Activated CD8-positive, alpha-beta memory T cell treated with anti-CD3 and anti-CD28 coated beads for 4 hours (primary cell): ENCODE measurements at places on chromosomes 13 and 19.

GRCh38 chr19:54107876-54108490 is 5.3 kb downstream of the NDUFA3 start:
- DNase-seq = no peak

DNA sequence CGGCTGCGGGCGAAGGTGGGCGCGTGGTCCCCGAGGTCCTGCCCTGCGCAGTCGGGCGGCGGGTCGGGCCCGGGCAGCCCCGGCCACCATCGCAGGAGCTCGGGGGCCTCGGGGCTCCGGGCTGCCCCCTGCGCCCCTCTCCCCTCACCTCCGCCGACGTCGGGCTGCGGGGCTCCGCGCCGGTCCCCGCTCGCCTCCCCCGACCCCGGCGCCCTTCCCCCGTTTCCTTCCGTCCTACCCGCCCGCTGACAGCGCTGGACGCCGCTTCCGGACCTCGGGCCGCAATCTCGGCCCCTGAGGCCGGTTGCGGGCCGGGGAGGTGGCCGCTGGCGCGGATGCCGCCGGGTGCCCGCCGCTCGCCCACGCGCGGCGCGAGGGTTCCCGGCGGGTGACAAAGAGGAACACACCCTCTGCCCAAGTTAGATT is 720 bp downstream of the FARP1 start:
- DNase-seq = no peak

GRCh38 chr13:29758531-29759114 is 91.8 kb downstream of the UBL3 start:
- DNase-seq = peak; percentile 19

GRCh38 chr19:38182536-38183210 is 41.3 kb downstream of the DPF1 start:
- no peak for DNase-seq

DNA sequence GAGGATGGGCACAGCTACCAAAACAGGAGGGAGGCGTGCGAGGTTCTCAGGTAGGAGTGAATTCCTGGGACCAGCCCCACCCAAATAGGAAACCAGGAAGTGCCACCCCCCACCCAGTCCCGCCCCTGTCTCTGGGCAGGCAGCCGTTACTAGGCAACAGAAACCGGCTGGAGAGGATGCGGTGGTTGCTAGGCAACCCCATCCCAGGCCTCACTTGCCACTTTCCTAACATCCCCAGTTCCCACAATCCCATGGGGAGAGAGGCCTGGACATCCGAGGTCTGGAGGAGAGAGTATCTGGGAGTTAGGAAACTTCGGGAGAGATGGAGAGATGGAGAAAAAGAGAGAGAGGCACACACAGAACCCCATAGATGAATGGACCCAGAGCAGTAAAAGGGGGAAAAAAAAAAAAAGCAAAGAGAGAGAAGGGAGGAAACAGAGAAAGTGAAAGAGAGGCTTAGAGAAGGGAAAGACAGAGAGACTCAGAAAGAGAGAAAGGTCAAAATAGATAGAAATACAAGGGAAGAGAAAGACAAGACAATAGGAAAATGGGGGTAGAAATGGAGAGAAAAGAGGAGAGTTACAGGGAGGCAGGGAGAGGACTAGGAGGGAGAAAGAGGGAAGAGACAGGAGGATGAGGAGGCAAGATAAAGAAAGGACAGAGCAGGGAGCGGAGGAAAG is 3.8 kb downstream of the GRIK5 start:
- no peak for DNase-seq

DNA sequence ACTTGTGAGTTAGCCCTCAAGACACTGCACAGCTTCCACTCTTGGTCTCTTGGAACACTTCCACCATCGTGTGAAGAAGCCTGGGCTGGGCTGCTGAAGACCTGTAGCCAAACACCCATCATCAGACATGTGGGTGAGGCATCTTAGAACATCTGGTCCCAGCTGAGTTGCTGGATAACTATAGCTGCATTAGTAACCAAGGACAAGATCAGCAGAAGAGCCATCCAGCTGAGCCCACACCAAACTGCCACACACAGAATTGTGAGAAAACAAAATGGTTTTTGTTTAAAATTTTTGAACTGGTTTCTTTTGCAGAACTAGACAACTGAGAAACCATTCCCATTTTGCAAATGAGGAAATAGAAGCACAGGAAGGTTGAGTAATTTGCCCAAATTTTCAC is 56.2 kb downstream of the CCNE1 start:
- DNase-seq = no peak

DNA sequence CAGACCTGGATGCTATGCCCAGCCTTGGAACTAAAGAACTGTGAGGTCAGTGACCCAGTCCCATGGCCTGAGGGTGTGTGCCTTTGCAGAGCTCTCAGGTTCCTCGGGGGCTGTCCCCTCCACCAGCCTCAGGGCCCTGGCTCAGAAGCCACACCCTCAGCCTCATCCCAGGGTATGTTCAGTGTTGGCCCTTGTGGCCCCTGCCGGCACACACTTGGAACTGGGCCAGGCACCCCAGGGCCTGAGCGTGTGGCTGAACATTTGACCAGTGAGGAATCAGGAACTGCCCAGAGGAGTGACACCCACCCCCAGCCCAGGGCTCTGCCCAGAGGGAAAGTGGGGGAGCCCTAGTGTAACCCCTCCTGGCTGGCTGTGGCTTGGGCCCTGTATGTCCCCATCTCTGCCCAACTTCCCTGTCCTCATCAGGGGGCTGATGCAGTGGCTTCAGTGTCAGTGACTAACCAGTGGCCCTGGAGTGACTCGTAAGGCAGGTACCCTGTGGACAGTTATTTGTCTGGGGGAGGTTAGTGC is 10.0 kb downstream of the NKPD1 start:
- DNase-seq = no peak

GRCh38 chr13:113474179-113474578 is 16.3 kb downstream of the DCUN1D2 start:
- no peak for DNase-seq

DNA sequence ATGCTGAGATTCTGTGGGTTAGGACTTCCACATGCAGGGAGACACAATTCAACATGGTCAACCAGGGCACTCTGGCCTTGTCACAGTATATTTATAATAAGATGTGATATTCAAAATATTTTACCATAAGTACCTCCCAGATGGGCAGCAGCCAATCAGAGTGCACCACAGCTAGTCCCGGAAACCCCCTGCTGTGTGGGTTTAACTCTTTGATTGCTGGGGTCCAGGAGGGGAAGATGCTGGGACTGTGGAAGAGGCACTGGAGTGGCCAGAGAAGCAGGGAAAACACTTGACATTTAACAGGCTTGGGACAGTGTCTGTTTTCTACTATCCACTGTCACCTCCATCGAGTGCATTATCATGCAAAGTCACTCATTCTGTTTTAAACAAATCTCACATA is 99.0 kb downstream of the MBNL2 start:
- DNase-seq = no peak

DNA sequence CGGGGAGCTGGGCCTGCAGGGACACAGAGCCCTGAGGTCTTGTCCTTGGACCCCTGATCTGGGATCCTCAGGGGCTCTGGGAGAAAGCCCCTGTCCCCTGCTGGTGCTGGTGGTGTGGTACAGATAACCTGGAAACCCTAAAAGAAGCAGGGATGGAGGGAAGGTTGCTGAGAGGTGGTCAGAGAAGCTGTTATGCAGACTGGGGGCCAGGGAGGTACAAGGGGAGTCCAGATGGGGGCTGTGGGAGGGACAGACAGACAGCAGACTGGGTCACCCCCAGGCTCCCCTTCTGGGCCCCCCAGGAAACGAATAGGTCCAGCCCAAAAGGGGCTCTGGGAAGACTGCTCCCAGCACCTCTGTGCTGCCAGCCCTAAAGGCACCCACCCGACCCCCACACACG is 34.7 kb upstream of the PEPD start:
- no peak for DNase-seq

GRCh38 chr19:5824751-5825150 is 14.8 kb downstream of the FUT6 start:
- no peak for DNase-seq

DNA sequence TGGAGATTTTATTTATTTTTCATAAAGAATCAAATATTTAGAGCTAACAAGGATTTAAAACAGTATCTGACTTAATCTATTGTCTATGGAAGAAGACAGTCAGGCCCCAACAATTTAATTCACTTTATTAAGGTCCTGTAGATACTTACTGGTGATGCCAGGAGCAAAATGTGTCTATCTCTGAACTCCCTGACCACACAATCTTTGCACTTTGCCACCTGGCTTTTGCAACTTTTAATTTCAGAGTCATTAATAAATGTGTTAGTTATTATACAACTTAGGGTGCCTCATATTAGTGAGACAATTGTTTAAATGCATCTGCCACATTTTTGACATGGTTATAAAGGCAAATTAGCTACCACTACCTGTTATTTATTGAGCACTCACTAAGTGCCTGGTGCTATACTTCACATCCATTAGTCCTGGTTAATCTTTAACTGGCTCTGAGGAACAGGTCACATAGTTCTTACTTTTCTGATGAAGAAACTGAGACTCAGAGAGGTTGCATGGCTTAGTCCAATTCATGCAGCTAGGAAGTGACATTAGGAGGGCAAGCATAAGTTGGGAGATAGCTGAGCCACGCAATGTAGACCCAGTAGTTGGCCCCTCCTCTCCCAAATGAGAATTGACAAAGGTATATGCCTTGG is 297.9 kb downstream of the DCT start:
- DNase-seq = no peak

DNA sequence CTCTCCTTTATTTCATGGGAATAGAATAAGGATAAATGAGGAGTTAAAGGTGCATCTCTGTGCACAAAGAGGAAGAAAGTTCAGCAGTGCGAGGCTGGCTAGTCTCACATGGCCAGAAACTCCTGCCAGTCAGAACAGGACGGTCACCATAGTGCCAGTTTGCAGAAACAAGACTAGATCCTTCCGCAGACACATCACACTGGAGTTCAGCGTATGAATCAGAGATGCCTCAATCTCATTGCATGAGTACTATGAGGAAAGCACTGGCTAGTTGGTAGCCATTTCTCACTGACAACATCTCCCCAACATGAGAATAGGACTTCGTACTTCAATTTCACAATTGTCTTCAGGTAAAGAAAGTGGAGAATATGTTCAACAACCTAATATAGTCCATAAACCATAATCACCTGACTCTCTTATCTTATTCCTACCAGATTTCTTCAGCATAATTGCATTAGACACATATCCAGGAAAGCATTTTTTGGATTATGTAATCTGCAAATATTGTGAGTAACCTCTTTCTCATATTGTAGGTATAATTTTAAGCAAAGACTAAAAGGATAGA is 34.9 kb downstream of the RXFP2 start:
- no peak for DNase-seq
